ENCODE measurements at places on chromosomes 16 and 17. TPM values are rescaled to one million over a fixed set of nuclear protein-coding genes. Genes with fewer than 3 reads are reported as not detected.

Gene CA7
- total RNA-seq, result not detected

Gene TBX2
- total RNA-seq, result 8.0 TPM

Gene ARL6IP1
- total RNA-seq, result 278 TPM

Gene TNFRSF17
- total RNA-seq, result not detected

Gene TBC1D28
- total RNA-seq, result not detected

Gene ZFHX3
- total RNA-seq, result 7.6 TPM

Gene KRTAP1-5
- not detected for total RNA-seq

Gene SLC5A11
- total RNA-seq, result 0.66 TPM

Gene RAMP2
- total RNA-seq, result 0.98 TPM

Gene OTOA
- not detected for total RNA-seq

Gene INCA1
- 1.3 TPM for total RNA-seq

Gene KCNH4
- total RNA-seq, result 0.61 TPM

Gene CCL5
- total RNA-seq, result 1.7 TPM

Gene PLLP
- total RNA-seq, result 1.7 TPM

Gene PRAC1
- not detected for total RNA-seq

Gene XYLT1
- 0.74 TPM for total RNA-seq

Gene PLA2G10
- 0.30 TPM for total RNA-seq

Measured in A549 treated with CpdA at 1 μM for 4 hours (cell line).